Right ventricle myocardium inferior (tissue), 1 donor: ENCODE measurements at places on chromosomes 5 and 9.

- DNase-seq: no peak
These were observed 74.3 kb upstream of the ICE1 start for GRCh38 chr5:5348135-5348534.

DNA sequence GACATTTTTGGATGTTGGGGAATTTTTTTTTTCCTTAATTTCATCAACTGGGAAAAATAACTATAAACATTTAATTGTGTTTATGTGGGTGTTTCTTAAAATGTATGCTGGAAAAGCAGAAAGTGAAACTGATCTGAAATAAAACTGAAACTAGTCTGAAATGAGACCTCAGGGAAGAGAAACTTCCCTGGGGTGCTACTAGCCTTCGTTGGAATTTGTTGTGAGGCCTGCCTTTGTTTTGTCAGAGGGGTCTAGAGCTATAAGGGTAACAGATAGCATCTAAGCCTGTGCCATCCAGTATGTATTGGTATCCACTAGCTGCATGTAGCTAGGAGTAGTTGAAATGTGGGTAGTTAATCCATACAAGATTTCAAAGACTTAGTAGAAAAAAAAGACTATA is 10.4 kb downstream of the ZNF618 start:
- DNase-seq: no peak

DNA sequence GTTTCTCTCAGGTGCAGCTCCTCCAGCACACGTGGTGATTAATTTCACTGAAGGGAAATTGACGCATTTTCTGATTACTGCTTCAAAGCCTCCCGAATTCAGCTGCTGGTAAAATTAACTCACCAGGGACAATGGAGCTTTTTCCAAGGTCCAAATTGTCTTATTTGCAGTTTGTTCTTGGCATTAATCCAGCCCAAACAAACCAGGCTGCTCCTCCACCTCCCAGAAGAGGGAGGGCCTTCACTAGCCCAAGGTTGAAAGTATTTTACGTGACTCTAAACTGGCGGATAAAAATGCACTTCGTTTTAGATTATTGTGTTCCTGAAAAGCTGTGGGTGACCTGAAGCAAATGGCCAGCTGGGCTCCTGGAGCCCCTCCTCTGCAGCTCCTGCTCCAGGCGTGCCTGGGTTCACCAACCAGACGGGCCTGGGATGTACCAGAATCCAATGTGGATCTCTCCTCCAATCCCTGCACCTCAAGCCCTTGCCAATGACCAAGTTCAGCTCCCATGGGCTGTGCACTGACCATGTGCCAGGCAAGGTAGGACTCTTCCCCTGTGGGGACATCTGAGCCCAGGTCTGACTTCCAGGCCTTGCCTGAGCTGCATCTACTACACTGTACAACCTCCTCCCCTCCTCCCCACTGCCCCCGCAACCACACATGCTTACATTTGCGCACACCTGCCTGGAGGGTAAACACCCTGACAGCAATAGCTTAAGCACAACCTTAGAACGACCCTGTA is 193.4 kb downstream of the CDK5RAP2 start:
- DNase-seq: no peak

DNA sequence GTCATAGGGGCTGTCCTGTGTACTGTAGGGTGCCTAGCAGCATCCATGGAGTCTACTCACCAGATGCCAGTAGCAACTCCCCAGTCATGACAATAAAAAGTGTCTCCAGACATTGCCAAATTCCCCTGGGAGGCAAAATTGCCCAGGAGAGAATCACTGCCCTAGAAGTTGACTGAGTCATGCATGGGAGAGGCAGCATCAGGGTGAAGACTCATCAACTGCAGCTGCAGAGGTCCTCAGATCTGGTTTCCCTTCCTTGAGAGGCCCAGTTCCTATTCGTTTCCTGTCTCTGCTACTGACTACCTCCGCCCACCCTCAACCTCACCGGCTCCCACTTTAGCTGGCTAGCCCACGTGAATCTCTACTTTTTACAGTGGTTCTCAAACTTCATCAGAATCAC is 88.6 kb upstream of the AGXT2 start:
- no peak for DNase-seq

- peak; percentile 82 for DNase-seq
These were observed 26.8 kb downstream of the JADE2 start for GRCh38 chr5:134552301-134552700.

GRCh38 chr9:137147793-137148160 is 8.8 kb downstream of the GRIN1 start:
- no peak for DNase-seq

DNA sequence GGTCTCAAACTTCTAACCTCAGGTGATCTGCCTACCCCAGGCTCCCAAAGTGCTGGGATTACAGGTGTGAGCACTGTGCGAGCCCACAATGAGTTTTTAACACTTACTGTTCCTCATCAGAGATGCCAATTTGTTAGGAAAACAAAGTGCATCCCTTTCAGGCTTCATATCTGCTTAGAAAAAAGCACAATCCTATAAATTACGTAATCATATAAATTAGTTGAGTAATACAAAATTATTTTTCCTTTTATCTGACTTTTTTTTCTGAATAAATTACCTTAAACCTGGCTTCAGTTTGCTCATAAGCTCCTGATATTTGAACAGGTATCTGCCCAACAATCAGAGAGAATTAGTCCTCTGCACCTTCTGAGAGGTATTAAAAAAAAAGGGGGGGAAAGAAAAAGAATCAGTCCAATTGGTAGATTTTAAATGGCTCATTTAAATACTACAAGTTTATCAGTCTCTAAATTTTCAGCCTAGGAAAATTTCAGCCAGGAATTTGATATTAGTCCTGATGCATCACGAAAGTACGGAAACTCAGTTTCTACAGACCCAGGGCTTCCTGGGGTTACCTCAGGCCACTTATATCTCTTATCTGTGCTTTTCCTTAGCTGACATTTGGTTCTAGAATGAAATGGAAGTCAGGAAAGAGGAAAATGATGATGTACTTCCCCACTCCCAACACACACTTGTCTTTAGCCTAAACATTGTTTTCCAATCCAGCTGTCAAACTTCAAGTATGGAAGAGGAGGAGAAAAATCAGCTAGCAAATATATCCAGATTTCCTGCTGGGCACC is 26.8 kb downstream of the ITGA1 start:
- no peak for DNase-seq

GRCh38 chr5:113195771-113196170 is 219.2 kb downstream of the DCP2 start:
- no peak for DNase-seq

DNA sequence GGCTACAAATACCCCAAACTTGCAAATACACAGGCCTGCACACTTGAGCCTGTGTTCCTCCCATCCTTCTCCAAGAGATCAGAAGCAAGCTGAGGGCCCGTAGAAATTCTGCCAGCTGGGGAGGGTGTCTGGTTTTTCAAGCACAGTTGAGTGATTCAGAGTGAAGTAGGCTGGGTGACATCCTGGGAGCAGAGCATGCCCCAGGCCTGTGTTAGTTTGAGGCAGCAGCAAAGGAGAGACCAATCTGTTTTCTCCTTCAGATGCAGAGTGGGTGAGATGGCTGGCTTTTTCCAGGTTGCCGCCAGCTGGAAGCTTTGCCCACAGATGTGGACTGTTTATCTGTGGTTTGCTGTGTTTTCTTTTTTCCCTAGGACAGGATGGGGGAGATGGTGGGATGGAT is 63.1 kb downstream of the RCL1 start:
- no peak for DNase-seq

DNA sequence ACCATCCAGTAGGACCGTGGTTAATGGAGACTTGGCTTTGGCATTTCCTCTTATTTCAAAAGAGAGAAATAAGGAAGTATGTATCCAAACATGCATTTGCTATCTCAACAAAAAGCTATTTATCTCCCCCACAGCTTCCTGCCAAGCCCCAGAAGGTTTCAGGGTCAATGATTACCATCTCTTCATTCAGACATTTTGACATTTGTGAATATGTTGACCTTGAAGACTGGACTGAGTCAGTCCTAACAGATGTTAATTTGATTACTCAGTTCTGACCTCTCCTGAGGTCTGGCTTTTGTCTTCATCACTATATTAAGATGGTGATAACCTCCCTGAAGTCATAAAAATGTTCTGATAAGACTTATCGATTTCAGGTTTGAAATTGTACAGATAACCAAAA is 479.4 kb downstream of the AGTPBP1 start:
- DNase-seq: no peak

DNA sequence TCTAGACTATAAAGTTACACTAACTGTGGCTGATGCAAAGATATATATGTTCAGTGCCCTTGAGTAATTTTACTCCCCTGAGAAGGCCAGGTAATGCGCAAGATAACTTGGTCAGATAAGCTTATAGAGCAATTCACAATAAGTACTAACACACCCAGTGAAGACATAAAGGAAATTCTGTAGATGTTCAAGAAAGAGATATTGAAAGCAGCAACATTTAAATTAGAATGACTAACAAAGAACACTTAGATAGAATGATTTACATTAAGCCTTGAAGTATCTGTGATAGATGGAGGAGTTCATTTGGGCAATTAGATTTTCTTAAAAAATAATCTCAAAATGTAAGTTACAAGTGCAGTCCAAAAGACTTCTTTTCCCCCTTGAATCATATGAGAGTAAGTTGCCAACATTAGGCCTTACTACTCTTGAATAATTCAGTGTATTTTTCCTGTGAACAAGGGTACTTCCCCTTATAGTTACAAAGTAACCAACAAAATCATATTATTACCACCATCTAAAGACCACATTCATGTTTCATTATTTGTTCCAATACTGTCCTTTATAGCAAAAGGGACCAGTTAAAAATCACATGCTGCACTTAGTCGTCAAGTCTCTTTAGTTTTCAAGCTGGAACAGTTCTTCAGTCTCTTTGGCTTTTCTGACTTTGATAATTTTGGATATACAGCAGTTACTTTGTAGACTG is 44.4 kb upstream of the ELOVL7 start:
- DNase-seq: no peak

GRCh38 chr9:137454145-137454596 is 5.0 kb downstream of the NSMF start:
- DNase-seq: peak; percentile 87
